T-helper 2 cell treated with Interferon-gamma antibody and Interleukin-4, amounts not matched to agents 5 μg/mL and 100 μg/mL, for 36 hours (primary cell): ENCODE measurements at places on chromosomes 11 and 22.
A peak's percentile ranks its signal among the peaks of the same experiment; 100 is the strongest.

DNA sequence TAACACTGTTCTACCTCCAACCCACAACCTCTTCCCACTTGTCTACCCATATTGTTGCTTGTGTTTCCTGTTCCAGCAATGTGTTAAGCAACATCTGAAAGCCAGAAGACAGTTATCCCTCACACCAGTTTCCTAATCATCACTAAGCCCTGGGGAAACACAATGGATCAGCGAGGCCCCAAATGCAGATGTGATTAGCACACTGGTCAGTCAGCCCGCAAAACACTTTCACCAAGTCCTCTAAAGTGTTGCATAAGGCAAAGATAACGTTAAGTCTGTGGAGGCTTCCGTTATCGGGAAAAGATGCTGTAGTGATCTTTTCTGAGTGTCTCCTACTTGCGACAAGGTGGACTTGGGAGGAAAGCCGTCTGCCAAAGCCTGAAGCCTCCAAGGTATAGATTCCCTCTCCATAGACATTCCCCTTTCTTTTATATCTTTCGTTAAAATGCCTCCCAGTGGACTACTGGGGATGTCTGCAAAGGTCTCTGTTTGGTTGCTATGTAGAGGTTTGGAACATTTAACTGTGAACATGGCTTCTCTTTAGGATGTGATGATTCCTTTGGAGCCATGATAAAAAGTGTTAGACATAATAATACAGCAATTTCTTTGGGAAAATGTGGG is at the start of gene MS4A3:
TSS of gene MS4A3 (plus strand) at position 317 of the 621 bp plus-strand sequence. CDS start 4,496 bp downstream, outside the sequence.
- DNase-seq: no peak

DNA sequence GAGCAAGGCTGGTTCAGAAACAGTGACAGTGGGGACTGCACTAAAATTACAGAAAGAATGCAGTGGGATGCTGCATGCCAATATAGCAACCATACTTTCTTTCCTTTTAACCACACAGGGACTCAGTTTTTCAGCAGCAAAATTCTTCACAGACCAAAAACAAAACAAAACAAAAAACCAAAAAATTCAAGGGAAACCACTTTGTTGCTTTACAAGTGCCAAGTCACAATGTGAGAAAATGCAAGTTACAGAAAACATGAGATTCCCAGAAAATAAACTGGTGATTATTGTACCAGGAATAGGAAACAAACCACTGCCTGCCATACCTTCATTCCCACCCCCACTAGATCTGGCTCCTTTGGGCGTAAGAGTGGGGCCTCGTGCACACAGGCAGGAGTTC is 52.6 kb downstream of the TENM4 start:
- no peak for DNase-seq

DNA sequence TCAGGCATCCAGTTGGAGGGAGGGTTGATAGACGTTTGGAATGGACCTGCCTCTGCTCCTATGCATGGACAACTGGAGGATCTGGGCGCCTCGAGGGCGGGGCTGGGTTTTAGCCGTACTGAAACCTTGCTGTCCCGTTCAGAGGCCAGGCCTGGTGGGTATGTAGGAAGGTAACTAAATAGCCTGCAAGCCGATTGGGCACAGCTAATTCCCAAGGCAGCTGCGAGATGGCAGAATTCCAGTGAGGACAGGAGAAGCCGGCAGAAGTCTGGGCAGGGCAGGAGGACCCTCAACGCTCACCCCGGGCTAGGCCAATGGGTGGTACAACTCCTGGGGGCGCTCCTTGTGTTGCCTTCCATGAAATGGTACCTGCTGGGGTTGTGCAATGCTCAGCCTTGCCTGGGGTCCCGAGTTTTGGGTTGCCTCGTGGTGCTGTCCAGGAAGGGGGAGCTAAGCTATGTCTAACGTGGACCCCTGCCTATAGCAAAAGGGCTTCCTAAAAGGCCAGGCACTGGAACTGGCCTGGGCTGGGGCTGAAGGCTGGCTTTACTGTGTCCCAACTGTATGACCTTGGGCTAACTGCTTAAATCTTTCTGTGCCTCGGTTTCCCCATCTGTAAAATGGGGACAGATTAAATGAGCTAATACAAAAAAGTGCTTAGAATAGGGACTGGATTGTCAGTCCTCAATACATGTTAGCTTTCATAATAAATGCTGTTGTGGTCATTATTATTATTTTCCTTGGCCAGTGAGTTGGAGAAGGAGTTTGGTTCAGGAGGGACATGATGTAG is 30.1 kb upstream of the CD82 start:
- DNase-seq: no peak

DNA sequence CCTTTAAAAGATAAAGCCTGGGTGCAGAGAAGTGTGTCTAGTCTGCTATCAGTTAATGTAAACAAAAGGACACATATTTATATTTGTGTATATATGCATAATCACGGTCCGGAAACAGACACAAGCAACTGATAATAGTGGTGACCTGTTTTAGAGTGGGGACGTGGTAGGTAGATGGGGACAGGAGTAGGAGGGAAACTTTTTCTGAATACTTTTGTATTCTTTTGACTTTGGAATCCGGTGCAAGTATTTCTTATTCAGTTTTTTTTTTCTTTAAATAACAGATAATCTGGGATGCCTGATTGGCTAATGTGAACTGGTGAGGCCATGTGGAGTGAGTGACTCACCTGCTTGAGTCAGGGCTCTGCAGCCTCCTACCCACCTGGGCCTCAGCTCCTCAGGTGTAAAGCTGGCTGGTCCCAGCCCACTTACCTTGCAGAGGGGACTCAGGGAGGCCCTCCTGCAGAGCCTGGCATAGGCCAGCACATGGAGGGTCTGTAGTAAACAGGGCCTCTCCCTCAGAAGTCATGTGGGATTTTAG is 15.3 kb downstream of the MICAL2 start:
- no peak for DNase-seq

GRCh38 chr22:46858181-46858771 is 95.8 kb downstream of the TBC1D22A start:
- no peak for DNase-seq

GRCh38 chr11:12229450-12230229 is 119.2 kb downstream of the MICAL2 start:
- DNase-seq: no peak

GRCh38 chr11:26324270-26324669 is 7.7 kb upstream of the ANO3 start:
- DNase-seq: no peak

DNA sequence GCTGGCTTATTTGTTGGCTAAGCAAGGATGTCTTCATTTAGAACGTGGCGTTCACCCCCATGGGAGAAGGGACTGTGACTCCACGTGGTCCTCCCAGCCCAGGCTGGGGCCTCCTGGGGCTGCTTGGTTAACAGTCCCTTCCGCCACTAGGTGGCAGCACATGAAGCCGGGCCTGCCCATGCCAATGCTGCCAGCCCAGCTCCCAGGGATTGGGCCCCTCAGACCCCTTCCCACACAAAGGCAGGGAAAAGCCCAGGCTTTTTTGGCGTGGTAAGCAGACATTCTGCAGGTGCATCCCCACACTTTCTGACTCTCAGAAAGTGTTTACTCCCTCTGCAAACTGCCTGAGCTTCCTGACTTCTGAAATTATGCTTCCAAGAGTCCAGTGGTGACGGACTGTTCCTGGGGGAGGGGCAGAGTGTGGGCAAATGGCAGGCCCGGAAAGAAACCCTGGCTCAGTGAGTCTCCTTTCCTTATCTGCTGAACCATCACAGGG is 3.1 kb downstream of the CBX6 start:
- peak; percentile 76 for DNase-seq

GRCh38 chr11:42179216-42179615 is 719.8 kb upstream of the LRRC4C start:
- DNase-seq: no peak

DNA sequence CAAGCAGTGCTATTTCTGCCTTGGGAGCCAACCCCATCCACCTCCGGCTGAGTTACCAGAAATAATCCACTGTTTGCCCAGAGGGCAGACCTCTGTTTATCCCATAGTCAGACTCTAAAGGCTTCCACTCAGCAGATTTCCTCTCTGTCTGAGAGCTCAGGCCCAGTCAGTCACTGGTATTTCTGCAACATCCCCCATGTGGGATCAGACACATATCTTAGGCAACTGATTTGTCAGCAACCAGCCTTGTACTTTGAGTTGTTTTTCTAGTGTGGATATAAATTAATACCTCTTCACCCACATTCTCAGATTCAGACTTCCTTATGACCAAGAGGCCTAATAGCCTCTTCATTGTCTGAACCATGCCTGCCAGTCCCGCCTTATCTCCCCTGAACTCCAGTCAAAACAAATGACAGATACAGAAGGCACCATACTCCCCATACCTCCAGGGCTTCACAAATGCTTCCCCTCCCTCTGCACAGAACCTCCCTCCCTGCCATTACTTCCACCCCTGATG is 193.6 kb downstream of the FAM76B start:
- no peak for DNase-seq

DNA sequence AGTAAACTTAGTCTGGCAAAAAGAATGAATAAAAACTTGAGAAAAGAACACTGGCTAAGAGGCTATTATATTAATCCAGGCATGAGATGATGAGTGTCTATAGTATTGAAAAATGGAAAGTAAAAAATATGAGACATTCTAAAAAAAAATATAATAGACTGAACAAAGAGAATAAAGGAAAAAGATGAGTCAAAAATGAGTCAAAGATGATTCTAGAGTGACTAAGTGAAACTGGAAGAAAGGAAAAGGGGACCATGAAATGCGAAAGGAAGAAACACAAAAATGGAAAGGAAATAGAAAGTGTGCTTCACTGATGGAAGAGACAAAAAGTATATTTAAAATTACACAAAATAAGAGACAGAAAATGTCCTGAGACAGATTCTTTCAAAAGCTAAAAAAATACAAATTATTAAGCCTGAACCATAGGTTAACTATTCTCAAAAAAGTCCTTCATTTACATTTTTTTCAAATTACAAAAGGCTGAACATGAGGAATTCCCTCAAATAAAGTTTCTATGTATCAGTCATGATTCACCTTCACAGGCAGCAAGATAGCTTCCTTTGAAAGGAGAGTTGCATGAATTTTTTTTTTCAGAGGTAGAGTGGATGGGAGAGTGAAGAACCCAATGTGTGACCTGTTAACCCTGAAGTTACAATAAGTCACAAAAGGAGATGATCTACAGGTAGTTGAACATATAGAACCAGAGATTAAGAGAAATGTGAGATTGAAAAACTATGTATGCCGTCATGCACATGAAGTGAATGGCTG is 75.2 kb downstream of the EIF3M start:
- no peak for DNase-seq

- no peak for DNase-seq
Measured at GRCh38 chr22:49720279-49720959, 107.3 kb downstream of the BRD1 start.

- DNase-seq: no peak
Measured at GRCh38 chr11:14110629-14111028, 148.1 kb downstream of the SPON1 start.

DNA sequence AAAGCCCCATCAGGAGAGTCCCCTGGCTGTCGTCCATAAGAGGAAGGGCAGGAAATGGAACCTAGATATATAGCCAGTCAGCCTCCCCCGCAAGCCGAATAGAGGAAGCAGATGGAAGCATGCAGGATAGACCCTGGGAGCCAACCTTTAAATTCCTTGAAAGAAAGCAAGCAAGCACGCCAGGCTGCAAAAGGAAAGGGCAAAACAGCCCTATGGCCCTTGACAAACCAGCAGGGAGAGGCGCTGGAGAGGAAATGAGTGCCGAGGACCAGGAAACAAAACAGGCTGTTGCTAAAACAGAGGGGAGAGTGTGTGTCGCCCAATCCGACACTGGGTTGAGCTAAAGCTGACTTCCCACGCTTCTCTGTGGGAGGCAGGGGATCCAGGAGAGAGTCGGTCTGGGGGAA is 203.5 kb upstream of the MTNR1B start:
- no peak for DNase-seq

- no peak for DNase-seq
Measured at GRCh38 chr11:94077552-94078293, 50.9 kb upstream of the PANX1 start.

DNA sequence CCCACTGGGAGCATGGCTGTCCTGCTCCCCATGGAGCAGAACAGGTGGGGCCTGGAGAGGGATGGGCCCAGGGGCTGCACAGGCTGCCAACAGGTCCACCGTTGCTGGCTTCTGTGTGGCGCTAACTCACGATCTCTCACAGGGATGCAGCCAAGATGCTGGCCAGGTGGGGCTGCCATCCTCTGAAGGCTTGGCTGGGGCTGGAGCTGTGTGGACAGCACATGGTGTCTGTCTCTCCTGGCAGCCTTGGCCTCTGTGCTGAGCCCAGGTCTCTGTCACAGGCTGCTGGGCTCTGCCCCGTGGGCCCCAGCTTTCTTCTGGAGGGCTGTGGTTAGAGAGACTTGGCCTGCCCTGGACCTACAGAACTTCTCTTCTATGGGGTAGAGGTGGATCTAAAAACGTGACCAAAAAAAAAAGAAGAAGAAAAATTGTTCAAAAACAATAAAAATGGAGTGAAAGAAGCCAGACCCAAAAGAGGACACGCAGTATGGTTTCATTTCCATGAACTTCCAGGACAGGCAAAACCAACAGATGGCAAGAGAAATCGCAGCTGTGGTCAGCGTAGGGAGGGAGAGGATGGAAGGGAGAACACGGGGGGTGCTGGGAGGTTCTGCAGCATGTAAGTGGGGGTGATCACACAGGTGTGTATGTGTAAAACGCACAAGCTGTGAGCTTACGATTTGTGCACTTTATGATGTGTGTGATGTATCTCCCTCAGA is 12.2 kb downstream of the PARVG start:
- no peak for DNase-seq

GRCh38 chr11:837189-837989 is 4.6 kb downstream of the CD151 start:
- DNase-seq: no peak

- no peak for DNase-seq
Measured at GRCh38 chr22:50009765-50010675, 2.5 kb downstream of the IL17REL start.

GRCh38 chr11:59010708-59011107 is 71.4 kb downstream of the GLYATL1 start:
- no peak for DNase-seq

DNA sequence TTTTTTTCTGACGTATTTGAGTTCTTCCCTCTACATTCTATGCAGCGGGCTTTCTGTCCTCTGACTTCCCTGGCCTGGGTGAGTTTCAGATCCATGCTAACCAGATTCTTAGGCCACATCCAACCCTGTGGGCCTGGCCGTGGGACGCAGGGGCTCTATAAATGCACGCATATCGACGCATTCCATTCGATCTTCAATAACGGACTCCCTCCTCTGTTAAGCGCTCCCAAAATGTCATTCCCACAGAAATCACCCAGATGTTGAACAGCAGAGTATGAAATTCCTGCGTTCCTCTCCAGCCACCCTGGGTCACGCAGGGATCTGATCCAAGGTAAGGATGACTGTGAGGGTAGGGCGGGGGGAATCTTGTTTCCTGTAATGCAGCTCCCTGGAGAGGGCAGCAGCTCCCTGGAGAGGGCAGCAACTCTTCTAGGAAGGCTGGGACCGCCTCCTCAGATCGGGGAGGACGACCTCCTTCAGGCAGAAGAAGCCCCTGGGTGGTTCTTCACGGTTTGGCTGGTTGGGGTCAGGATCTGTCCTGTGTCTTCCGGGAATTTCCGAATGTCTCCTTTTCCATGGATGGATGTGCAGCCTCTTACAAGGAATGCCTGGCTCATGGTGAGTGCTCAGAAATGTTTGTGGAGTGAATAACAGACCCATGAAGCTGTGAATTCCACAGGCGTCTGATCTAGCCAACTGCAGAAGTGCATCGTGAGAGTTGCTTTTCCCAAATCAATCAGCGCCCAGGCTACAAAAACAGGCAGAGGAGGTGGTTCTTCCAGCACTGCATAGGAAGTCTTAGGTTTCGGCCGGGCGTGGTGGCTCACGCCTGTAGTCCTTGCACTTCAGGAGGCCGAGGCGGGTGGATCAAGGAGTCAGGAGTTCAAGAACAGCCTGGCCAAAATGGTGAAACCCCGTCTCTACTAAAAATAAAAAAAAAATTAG is 12.2 kb downstream of the MRGPRD start:
- no peak for DNase-seq
